ENCODE measurements at places on chromosomes 3 and 15. TPM values are rescaled to one million over a fixed set of nuclear protein-coding genes. Genes with fewer than 3 reads are reported as not detected.

- no peak for DNase-seq
Observed at GRCh38 chr3:74054566-74054965, 429.8 kb upstream of the PDZRN3 start.

The CCR9 gene
- total RNA-seq: not detected

The KIF15 gene
- 0.42 TPM for total RNA-seq

The MUSTN1 gene
- total RNA-seq: 2.4 TPM

DNA sequence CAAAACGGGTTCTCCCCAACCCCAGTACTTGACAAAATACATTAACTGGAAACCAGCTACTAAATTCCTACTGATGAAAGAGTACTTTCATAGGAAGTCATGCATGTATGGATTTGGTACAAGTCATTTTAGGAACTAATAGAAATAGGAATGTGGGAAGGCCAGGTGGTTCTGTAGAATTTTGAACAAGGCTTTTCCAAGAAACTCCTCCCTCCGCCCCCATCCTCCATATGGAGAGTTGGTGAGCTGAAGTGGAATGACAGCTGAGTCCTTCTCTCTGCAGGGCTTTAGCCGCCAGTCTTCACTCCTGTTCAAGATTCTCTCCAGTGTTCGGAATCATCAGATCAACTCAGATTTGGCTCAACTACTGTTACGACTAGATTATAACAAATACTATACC is 33.2 kb downstream of the TUBGCP4 start:
- no peak for DNase-seq

All from mesenteric fat pad (tissue), 1 donor.